ENCODE measurements at places on chromosomes 2 and 18. TPM values are rescaled to one million over a fixed set of nuclear protein-coding genes. Genes with fewer than 3 reads are reported as not detected.

DNA sequence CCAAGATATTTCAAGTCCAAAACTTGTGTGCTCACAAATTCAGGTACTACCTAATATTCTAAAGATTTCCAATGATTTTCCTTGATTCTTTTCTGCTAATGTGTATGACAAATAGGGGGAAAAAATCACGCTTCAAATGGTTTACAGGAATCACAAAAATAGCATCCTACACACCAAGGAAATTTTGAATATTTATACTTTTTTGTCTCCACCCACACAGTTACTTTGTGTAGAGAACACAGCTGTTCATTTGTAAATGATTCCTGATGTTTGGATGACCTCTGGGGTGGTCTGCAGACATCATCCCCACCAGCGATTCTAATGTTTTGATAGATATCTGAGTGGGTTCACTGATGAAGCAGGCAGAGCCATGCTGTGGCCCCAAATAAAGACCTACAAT, 260.6 kb upstream of the NCKAP5 start:
- no peak overlapping the region for H3K27ac ChIP-seq
- no peaks in the 10 kb centered on the region for H3K4me1 ChIP-seq
- H3K36me3 ChIP-seq = no peaks in the 10 kb centered on the region
- no peak for DNase-seq

- no peaks in the 10 kb centered on the region for H3K4me1 ChIP-seq
- H3K4me3 ChIP-seq = no peak overlapping the region
- no peak for DNase-seq
Measured at GRCh38 chr2:142718576-142719155, 158.8 kb upstream of the KYNU start.

DNA sequence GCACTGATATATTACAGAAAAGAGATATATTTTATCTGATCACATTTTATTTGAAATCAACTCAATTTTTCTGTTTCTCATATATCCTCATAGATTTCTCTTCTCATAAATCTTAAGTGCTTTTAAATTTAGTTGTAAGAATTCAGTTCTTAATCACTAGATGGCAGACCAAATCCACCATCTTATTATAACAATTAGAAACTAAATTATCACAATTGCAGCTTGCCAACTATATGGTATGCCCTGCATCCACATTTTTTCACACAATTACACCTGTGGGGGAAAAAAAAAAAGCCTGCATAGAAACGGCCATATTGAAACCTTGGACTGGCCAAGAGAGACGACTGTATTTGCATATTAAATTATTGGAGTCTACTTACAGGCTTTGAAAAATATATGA, 64.4 kb downstream of the COL5A2 start:
- no peaks in the 10 kb centered on the region for H3K27me3 ChIP-seq
- DNase-seq = no peak
- no peak overlapping the region for H3K27ac ChIP-seq
- H3K36me3 ChIP-seq = no peaks in the 10 kb centered on the region
- peaks cover 12% of the 10 kb centered on the region for H3K4me1 ChIP-seq
- no peak overlapping the region for H3K4me3 ChIP-seq

PRSS56 gene
- total RNA-seq = not detected

C1GALT1C1L gene
- total RNA-seq = 0.37 TPM

- DNase-seq = no peak
- H3K4me1 ChIP-seq = no peaks in the 10 kb centered on the region
- no peak overlapping the region for H3K4me3 ChIP-seq
- no peaks in the 10 kb centered on the region for H3K27me3 ChIP-seq
Measured at GRCh38 chr2:212979046-212979612, 172.3 kb downstream of the IKZF2 start.

DNA sequence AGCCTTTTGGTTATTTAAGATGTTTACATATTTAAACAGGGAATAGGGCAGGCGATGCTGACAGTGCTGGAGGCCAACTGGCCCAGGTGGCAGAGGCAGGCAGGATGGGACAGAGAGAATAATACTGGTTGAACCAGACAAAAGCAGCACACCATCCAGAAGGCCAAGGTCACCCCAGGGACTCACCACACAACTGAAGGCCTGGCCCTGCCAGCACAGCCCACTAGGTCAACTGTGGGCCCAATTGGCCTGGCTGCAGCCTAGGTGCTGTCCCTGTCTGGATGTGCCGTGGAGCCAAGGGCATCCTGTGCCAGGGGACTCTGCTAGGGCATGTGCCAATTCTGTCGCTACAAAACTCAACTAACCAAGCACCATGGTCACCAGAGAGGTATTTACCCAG, 69.2 kb downstream of the RNF152 start:
- peak overlapping the region; percentile 71 for H3K27ac ChIP-seq
- no peak for DNase-seq
- no peaks in the 10 kb centered on the region for H3K36me3 ChIP-seq
- H3K27me3 ChIP-seq = no peaks in the 10 kb centered on the region
- H3K4me3 ChIP-seq = no peak overlapping the region

CEBPZ gene
- 29.3 TPM for total RNA-seq

GRCh38 chr2:171180229-171180930, 19.7 kb upstream of the TLK1 start:
- DNase-seq = no peak
- H3K4me3 ChIP-seq = no peak overlapping the region
- H3K4me1 ChIP-seq = no peaks in the 10 kb centered on the region

DNA sequence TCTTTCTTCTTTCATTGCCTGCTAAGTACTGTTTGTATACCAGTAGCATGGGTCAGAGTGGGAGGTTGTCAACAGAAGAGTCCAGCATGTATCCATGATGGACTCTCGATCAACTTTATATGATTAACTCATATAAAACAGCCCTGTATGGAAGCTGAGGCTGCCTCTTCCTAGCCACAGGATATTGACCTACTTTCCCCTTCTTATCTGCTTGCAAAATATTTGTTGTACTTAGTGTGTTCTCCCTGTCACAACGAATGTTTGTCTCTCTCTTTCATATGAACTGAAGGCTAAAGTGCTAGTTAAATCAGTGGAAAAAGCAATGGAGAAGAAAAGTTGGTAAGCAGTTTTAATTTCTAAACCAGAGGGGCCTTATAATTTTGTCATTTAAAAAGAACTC, 17.8 kb downstream of the MYO1B start:
- H3K36me3 ChIP-seq = no peaks in the 10 kb centered on the region
- no peaks in the 10 kb centered on the region for H3K4me1 ChIP-seq
- H3K27ac ChIP-seq = peak overlapping the region; percentile 66

DNA sequence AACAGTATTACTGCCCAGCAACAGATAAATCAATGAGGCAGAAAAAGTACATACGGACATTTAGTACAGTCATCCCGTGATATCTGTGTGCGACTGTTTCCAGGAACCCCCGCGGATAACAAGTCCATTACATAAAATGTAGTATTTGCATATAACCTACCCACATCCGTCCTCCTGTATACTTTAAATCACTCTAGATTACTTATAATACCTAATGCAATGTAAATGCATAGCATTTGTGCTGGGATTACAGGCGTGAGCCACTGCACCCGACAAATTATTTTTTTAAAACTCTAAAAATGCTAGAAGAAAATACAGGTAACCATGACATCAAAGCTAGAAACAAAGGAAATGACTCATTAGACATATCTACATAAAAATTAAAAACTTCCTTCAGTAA, 91.6 kb downstream of the FAM161A start:
- H3K27me3 ChIP-seq = no peaks in the 10 kb centered on the region
- no peak for DNase-seq
- H3K4me1 ChIP-seq = no peaks in the 10 kb centered on the region

REG1A gene
- total RNA-seq = not detected

- no peak for DNase-seq
- H3K4me3 ChIP-seq = no peak overlapping the region
- no peaks in the 10 kb centered on the region for H3K27me3 ChIP-seq
- no peaks in the 10 kb centered on the region for H3K4me1 ChIP-seq
- no peak overlapping the region for H3K27ac ChIP-seq
- H3K36me3 ChIP-seq = no peaks in the 10 kb centered on the region
Measured at GRCh38 chr2:60891180-60891579, 9.8 kb downstream of the REL start.

DNA sequence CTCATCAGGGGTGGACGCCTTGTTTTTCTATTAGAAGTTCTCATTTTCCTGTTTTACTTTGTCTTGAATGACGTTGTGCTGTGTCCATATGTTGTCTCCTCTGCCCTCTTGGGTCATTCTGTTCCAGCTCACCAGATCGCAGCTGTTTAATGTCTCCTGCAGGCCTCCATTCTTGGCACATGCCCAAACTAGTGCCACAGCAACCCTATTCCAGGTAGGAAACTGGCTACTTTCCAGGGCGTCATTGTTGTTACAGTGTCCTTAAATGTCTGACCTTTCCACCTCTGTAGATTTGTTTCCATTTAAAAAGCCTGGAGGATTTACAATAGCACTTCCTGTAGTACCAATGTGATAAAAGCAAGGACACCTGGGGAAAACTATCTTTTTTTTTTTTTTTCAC, 500.7 kb downstream of the METTL4 start:
- no peaks in the 10 kb centered on the region for H3K36me3 ChIP-seq
- no peak overlapping the region for H3K27ac ChIP-seq
- no peak overlapping the region for H3K4me3 ChIP-seq

- H3K36me3 ChIP-seq = no peaks in the 10 kb centered on the region
- H3K4me3 ChIP-seq = no peak overlapping the region
- no peak for DNase-seq
- no peaks in the 10 kb centered on the region for H3K4me1 ChIP-seq
Measured at GRCh38 chr2:6590442-6590841, 275.3 kb downstream of the CMPK2 start.

RFTN2 gene
- 1.1 TPM for total RNA-seq

GRCh38 chr2:224194161-224194560, 155.1 kb upstream of the SERPINE2 start:
- no peaks in the 10 kb centered on the region for H3K4me1 ChIP-seq
- no peak overlapping the region for H3K4me3 ChIP-seq
- no peak overlapping the region for H3K27ac ChIP-seq
- H3K36me3 ChIP-seq = no peaks in the 10 kb centered on the region

TNS1 gene
- 86.7 TPM for total RNA-seq

DNA sequence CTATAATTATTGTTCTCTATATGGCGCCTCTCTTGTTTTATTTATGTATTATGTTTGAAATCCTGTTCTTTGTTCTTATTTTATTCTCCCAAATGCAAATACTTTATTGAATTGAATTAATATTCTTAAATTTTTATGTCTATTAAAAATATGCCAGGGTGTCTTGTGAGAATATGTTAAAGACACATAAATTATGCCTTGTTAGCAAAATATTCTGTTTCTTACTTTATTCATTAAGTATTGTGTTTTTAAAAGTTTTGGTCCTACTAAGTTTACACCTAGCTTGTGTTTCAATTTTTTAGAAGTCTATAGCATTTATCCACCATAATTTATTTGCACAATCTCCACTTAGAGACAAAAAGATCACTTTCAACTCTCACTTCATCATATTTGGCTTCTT, 741.5 kb upstream of the SLC39A10 start:
- H3K27ac ChIP-seq = no peak overlapping the region
- H3K4me1 ChIP-seq = no peaks in the 10 kb centered on the region
- no peak overlapping the region for H3K4me3 ChIP-seq

SERPINE2 gene
- total RNA-seq = 2.1 TPM

DNA sequence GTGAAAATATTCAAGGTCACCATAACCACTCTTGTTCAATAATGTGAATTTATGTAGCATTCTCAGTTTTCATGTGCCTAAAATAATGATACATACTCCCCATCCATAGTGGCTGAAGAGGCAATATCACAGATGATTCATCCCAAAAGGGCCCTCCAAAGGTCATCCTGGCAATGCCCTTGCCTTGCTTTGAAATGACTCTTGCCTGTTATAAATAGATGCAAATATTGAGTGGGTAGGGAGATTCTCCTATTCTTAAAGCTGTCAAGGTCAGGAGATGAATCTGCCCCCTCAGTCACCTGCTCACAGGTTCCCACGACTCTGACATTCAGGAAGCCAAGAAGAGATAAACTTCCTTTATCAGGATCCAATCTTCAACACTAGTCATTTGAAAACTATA, 490.5 kb downstream of the TNS1 start:
- no peaks in the 10 kb centered on the region for H3K36me3 ChIP-seq
- no peak overlapping the region for H3K4me3 ChIP-seq
- no peak overlapping the region for H3K27ac ChIP-seq
- no peak for DNase-seq
- H3K4me1 ChIP-seq = no peaks in the 10 kb centered on the region
- H3K27me3 ChIP-seq = no peaks in the 10 kb centered on the region

DNA sequence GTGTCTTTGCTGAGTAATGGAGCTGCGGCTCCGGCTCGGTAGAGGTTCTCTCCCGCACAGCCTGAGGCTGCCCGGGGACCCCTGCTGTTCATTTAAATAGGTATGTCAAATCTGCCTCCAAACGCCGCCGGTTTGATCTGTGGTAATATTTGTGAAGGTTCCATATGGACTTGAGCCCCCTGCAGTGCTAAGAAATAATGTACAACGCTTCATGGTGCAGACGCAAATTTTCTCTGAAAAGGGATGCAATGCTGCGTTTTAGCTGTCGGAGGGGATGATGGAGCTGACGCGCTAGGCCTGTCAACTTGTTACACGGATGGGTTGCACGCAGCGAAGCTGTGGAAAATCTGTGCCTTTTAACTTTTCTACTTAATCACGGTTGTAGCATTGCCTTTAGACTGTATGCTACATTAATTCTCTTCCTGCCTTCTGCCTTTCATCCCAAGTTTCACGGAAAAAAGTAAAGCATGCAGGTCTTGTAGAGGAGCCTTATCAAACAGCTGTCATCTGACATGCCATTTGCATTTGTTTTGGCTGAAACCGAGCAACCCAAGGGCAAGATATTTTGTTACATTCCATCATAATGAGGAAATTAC, 43.2 kb downstream of the MRPS9 start:
- H3K4me1 ChIP-seq = no peaks in the 10 kb centered on the region
- no peak for DNase-seq
- H3K27ac ChIP-seq = no peak overlapping the region
- no peaks in the 10 kb centered on the region for H3K27me3 ChIP-seq
- no peak overlapping the region for H3K4me3 ChIP-seq
- H3K36me3 ChIP-seq = no peaks in the 10 kb centered on the region

Data from right lobe of liver (tissue), 6 donors.